ENCODE measurements at places on chromosomes 5 and 9.

DNA sequence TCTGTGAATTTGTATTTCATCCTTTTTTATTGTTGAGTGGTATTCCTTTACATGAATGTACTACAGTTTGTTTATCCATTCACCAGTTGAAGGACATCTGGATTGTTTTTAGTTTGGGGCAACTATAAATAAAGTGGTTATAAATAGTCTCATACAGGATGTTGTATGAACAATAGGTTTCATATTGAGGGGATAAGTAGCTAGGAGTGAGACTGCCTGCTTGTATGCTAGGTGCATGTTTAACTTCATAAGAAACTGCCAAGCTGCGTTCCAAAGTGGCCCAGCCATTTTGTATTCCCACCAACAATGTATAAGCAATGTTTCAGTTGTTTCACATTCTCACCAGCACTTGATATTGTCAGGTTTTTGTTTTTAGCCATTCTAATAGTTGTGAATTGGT is 21.5 kb downstream of the OTULINL start:
- no peak for DNase-seq

GRCh38 chr9:32882705-32883104 is 99.4 kb downstream of the TMEM215 start:
- DNase-seq = no peak

- DNase-seq = no peak
Measured at GRCh38 chr5:163565931-163566608, 60.7 kb downstream of the MAT2B start.

GRCh38 chr9:102225841-102226441 is 487.5 kb upstream of the GRIN3A start:
- DNase-seq = no peak

- no peak for DNase-seq
Measured at GRCh38 chr5:93810780-93811179, 69.4 kb upstream of the POU5F2 start.

DNA sequence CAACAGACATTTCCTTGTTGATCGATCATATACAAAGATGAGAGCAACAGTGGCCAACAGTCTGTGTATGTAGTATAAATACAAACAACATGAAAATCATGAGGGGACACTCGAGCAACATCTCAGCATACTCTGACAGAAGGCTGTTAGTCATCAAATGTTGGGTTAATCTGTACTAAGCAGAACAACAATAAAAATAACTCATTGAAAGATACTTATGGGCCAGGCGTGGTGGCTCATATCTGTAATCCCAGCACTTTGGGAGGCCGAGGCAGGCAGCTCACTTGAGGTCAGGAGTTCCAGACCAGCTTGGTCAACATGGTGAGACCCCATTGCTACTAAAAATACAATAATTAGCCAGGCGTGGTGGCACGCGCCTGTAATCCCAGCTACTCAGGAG is 67.3 kb downstream of the SCAI start:
- DNase-seq = no peak

- no peak for DNase-seq
Measured at GRCh38 chr5:97412959-97413358, 229.9 kb upstream of the RIOK2 start.

DNA sequence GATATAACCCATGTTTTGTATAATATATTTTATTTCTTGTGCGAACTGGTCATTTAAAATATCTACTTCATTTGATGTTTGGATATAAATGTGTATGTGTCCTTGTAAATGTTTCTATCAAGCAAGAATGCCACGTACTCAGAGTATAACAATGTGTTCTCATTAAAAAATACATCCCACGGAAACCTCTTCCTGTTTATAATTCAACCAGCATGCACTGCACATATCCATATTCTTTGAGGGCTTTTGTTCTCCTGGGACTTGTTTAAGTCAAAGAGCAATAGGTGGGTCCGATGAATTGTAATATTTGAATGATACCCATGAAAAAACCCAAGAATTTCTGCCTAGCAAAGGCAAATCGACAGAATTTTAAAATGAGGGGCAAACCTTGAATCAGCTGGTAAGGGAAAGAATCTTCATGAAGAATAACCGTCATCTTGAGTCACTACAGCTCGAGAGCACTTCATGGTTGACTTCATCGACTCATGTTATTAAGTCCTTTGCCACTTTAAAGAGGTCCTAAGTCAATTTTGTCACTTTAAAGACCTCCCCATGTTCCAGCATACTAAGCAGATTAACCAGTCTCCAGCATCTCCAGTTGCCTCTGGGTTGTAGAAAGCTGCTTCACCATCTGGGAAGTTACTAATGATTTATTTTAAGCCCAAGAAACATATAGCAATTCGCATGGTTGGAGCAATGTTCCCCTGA is 80.6 kb downstream of the NPR3 start:
- no peak for DNase-seq

DNA sequence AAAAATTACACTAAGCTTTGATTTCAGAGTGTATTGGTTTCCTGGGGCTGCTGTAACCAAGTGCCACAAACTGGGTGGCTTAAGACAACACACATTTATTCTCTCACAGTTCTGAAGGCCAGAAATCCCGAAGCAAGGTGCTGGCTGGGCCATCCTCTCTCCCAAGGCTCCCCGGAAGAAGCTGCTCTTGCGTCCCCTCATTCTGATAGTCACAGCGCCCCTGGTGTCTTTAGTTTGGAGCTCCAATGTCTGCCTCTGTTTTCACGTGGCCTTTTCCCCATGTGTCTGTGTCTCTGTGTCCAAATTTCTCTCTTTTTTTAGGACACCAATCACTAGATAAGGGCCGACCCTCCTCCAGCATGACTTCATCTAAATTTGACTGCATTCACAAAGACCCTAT is 56.7 kb downstream of the ROPN1L start:
- no peak for DNase-seq

DNA sequence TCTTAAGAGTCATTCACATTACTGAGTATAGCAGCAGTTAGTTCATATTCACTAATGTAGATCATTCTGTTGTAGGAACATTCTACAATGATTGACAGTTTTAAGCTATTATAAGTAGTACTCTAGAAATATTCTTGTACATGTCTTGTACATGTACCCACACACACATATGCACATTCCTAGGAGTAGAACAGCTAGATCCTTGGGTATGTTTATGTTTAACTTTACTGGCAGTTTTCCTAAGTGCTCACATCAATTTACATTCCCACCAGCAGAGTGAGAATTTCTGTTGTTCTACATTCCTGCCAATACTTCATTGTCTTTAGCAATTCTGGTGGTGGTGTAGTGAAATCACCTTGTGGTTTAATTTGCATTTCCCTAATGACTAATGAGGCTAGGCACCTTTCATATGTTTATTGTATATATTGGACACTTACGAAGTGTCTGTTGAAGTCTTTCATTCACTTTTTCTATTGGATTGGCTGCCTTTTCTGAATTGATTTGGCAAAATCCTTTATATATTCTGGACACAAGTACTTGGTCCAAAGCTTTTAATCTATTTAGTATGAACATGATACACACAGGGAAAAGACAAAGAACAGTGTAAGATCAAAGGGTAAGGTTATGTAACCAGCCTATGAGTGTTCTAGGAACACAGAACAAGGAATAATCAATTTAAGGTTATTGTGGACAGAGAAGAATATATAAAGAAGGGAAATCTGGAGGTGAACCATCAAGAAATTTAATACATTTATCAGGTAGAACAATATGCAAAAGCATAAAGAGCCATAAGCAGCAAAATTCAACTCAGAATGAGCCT is 95.6 kb downstream of the MLLT3 start:
- no peak for DNase-seq

- no peak for DNase-seq
Measured at GRCh38 chr9:77848897-77849296, 182.7 kb downstream of the GNAQ start.

DNA sequence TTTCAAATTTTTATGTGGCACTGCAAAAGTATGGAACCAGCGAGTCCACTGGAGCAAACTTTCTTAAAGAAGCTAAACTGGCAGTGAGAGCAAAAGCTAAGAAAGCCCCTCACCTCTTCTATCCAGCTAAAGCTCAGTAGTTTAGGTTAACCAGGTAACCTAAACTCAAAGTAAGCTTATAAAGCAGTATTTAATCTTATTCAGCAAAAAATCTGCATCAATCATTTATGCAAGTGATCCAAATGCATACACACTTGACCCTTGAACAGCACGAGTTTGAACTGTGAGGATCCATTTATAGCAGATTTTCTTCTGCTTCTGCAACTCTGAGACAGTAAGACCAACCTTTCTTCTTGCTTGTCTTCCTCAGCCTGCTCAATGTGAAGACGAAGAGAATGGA is 363.8 kb upstream of the CDH18 start:
- DNase-seq = no peak

DNA sequence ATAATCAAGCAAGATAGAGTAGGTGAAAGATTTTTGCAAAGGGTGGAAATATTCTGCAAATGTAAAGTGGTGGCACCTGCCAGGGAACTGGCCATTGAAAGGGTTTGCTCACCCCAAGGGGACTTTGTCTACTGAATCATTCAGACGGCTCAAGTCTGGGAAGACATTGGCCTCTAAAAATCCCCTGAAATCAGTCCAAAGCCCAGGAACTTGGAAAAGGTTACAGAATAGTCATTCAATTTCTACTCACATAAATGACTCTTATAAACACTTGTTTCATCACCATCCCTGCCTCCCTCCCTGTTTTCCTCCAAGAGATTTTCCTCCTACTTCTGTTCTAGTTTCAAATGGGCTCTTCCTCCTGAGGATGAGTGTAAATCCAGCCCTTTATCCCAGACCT is 28.5 kb downstream of the ZNF366 start:
- DNase-seq = no peak

DNA sequence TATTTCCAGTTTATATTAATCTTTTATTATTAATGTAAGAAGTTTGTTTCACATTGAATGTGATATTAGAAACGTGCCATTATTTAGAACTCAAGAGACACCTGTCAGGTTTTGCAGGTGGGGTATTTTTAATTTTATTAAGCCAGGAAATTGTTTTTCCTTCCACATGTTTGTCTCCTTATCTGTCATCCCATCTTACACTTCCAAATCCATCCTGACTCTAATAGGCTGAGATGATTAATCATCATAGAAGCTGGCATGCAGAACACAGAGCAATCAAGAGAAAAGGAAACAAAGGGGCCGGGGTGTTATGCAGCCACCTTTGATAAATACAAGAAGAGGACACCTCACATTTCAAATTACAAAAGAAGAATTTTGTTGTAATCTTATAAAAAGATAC is 506.5 kb downstream of the ISL1 start:
- no peak for DNase-seq

DNA sequence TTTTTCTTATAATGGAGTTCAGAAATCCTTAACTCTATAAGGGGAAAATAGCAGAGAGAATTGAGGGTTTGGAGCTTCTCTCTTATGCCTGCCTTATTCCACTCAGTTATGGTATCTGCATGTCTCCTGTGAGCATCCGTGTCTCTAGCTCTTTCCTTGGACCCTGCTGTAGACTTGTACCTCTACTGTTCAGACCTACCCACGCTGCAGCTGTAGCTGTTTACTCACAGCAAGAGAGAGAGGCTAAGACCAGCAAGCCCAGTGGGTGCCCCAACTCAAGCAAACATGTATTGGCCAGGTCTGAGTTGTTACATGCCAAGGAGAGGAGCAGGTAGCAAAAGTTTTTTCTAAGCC is 7.1 kb upstream of the PCSK1 start:
- no peak for DNase-seq

DNA sequence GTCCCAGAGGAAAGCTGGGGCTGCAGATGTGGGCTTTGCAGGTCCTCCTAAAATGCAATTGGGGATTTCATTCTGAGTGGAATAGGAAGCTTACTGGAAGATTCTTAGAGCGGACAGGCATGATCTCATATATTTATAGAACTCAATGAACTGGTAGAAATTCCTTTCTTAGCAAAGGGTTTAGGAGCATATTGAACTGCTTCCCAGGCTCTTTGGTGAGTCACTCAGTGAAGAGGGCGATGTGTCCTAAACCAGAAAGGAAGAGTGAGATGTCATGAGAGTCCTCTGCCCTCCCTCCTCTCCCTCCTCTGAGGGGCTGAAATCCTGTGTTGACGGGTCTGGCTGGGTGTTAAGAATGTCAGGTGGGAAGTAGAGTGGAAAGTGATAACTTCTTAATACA is 26.3 kb upstream of the SEMA6A start:
- no peak for DNase-seq

DNA sequence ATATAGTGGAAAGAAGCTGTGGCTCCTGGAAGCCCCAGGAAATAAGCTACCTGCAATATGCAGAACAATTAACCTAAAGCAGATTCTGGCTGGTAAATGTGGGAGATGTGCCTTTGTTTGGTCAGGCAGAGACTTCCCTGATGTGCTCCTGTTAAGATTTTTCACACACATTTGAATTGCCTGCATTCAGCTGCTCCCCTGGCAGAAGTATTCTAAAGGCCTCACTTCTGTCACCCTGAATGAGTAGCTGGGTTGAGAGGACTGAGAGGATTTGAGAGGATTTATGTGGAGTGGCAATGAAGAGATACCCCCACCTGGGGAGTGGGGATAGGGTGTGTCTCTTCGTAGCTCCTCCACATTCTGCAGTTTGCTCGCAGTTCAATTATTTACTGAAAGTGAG is 130.5 kb downstream of the ST8SIA4 start:
- no peak for DNase-seq

- no peak for DNase-seq
Measured at GRCh38 chr5:95669985-95670384, 12.8 kb downstream of the SPATA9 start.

GRCh38 chr5:141848744-141849414 is 29.3 kb downstream of the PCDH1 start:
- DNase-seq = peak; percentile 6

- no peak for DNase-seq
Measured at GRCh38 chr5:158819095-158819494, 280.6 kb downstream of the EBF1 start.

GRCh38 chr9:138020795-138021182 is 143.2 kb downstream of the CACNA1B start:
- DNase-seq = no peak

DNA sequence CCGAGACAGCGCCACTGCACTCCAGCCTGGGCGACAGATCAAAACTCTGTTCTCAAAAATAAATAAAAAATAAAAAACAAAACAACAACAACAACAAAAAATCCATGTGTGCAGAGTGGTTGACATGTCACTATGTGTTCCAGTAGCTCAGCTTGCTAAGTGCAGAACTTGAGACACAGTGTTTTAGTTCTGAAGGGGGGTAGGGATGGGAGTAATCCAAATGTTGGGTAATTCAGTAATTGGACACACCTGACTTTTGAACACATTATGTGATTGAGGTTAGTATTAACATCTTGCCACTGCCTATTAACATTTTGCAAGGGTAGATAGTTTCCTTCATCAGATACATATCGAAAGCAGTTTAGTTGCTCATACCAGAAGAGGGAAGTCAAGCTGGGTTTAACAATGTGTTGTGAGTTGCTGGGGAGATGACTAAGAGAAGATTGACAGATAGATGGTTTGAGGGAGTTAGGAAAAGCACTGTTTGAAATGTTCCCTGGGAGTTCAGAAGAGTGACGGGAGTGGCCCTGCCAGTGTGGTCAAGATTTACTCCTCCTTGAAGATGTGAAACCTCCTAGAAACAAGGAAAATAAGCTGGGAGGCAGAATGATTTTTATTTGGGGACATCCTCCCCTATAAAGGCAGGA is 928 bp downstream of the HACD4 start:
- DNase-seq = no peak

GRCh38 chr5:2921651-2922050 is 170.2 kb upstream of the IRX2 start:
- no peak for DNase-seq
